ENCODE measurements at places on chromosomes 4 and X.

DNA sequence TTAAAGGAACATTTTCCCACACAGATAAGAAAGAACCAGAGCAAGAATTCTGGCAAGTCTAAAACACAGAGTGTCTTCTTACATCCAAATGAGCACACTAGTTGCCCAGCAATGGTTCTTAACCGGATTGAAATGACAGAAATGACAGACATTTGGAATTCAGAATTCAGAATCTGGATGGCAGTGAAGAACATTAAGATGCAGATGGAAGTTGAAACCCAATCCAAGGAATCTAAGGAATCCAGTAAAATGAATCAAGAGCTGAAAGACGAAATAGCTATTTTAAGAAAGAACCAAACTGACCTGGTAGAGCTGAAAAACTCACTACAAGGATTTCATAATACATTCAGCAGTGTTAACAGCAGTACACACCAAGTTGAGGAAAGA, 21.5 kb downstream of the ANAPC10 start:
- no peak for DNase-seq

DNA sequence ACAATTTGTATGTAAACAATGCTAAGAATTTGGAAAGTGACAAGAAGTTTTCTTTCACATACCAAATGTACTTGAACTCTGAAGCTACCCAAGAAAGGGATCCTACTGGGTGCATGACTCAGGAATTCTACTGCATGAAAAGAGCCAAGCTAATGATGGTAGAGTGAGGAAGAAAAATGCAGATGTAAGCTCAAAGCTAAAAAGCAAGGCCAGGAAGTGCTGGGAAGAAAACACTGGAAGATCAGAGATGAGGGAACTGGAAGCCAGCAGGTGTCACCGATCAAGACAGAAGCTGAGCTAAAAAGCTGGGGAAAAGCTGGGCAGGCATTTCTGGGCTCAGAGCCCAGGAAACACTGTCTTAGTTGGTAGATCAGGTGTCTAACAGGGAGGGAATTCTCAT, 449.1 kb downstream of the NKX6-1 start:
- no peak for DNase-seq

- no peak for DNase-seq
Observed at GRCh38 chrX:153903238-153903980, 1.1 kb upstream of the AVPR2 start.

DNA sequence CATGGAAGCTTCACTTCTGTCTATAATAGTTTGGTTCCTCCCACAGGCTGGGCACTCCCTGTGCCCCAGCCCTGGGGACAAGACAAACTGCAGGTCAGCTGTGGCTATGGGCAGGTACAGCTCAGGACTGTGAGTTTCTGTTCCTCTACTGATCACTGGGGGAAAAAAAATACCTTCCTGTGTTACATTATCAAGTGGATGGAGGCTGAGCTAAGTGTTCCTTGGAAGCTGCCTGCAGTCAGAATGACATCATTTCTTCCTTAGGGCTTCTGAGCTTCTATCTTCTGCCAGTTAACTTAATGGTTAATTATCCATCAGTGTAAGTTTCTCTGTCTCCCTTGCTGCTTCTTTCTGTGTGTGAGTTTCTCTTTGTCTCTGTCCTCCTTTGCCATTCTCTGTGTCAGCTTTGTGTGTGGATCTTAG, 4.6 kb downstream of the RAB33A start:
- no peak for DNase-seq

DNA sequence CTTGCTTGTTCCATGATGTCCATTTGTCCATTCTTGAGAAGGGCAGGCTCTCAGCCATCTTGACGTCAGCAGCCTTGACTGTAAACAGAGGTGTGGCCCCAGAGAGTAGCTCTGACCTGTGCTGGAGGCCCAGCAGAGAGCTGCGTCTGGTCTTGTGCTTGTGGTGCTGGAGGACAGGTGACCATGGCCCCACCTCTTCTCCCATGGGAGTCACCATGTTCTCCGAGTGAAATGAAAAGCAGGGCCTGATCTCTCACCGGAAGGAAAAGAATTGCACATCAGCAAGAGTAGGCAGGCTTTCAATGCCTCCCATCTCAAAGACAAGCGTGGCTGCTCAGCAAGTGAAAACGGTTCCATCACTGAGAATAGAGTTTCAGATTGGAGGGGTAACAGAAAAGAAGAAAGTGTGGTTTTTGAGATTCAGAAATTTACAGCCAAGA, 11.5 kb downstream of the PARM1 start:
- DNase-seq: no peak

DNA sequence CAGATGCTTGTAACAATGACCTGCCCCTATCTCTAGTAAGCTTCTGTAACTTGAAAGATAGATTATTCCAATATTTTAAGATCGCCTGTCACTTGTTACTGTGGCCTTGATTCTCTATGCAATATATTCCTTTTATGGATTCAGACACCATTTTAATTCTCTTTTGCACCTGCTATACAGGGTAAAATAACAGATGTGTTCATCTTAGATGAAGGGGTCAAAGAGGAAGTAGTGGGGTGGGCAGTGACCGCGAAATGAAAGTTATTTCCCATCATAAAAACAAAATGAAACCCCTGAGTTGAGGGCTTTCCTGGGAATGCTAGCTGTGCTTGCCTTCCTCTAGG, 175.9 kb downstream of the TSPAN5 start:
- DNase-seq: no peak

DNA sequence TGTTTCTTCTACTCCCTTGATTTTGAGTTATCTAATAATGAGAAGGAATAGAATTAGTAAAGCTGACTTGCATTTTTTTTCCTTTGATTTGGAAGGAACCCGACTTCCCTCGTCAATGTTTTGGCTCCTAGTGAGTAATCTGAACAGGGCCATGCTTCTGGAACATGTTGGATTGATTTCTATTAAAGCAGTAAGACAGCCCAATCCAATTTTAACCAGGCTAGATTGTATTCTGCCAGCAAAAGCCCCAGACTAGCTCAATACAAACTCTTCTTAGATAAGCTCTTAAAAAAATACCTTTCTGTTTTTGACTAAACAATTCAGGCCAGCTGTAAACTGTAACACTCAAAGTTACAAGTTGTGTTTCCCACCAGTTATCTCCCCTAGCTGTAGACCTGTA, 126.2 kb downstream of the IRS4 start:
- no peak for DNase-seq
